ENCODE measurements at places on chromosomes 7 and 10. TPM values are rescaled to one million over a fixed set of nuclear protein-coding genes. Genes with fewer than 3 reads are reported as not detected.

DNA sequence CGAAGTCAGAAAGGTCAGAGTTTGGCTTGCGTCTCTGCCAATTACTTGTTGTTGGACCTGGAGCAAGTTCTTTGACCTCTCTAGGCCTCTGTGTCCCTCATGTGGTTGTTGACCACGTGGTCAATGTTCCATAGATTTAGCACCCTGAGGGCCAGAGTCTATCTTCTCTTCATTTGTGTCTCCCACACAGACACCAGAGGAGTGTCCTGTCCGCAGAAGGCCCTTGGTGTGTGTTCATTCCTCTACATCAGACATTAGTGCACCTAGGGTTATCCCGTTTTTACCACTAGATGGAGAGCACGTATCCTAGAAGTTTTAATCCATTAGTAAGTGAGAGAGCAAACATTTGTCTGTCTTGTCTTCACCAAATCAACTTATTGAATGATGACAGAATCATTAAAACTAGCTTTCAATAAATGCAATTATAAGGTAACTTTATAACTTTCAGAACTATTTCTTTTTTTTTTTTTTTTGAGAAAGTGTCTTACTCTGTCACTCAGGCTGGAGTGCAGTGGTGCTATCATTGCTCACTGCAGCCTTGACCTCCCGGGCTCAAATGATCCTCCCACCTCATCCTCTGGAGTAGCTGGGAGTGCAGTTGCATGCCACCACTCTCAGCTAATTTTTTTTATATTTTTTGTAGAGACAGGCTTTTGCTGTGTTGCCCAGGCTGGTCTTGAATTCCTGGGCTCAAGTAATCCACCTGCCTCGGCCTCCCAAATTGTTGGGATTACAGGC, 122.5 kb upstream of the ANKRD1 start:
- DNase-seq, result peak; percentile 35

DNA sequence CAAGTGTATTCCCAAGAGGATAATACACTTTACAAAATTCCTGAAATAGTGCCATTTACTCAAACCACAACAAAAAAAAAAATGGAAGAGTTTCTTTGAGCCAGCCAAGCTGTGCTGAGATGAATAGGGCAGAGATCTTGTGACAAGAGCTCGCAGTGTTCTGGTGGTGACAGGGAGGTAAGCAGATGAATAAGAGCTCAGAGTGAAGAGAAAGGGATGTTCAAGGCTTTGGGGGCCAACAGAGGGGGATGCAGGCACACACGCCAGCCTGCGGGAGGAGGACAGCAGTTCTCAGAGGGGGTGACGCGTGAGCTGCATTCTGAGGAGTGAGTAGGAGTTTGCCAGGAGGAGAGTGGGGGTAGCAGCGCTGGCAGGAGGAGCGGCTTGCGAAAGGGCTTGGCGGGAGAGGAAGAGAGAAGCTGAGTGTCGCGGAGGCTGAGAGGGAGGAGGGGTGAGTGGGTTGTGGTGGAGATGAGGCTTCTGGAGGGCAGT, 194.4 kb upstream of the IMMP2L start:
- no peak for DNase-seq

The IFIT1 gene
- total RNA-seq, result 0.87 TPM

The C10orf71 gene
- not detected for total RNA-seq

DNA sequence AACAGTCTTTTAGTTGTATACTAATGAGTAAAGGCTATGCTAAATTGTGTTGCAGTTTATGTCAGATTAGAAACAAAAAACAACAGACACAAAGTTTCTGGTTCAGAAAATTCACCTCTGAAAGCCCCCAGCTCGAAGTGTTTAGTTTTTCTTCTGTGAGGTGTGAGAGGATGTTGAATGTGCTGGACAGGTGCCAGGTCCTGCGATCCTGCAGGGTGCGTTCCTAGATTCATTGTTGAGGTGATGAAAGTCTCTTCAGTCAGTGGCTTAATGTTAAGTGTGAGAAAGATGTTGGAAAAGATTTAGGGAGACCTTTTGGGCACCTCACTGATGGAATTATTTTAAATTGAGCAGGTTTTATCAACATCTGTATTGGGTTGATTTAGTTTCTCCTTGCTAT, 287.3 kb downstream of the SDK1 start:
- no peak for DNase-seq

DNA sequence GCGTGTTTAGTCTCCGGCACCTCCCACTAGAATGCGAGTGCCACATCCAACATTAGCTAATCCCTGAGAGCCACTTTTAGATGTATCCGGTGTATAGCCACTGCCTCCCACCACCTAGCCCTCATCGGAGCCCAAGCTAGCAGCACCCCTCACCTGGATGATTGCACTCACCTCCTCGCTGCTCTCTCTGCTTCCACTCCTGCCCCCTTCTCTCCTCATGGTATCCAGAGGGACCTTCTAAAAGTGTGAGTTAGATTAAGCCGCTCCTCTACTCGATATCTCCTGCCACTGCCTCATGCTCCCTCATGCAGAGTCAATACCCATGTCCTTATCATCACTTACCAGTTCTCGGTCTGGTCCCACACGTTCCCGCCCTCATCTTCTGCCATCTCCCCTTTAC, 125.3 kb downstream of the RAB11FIP2 start:
- no peak for DNase-seq

GRCh38 chr7:131225619-131226513, 101.8 kb upstream of the MKLN1 start:
- DNase-seq, result no peak

DNA sequence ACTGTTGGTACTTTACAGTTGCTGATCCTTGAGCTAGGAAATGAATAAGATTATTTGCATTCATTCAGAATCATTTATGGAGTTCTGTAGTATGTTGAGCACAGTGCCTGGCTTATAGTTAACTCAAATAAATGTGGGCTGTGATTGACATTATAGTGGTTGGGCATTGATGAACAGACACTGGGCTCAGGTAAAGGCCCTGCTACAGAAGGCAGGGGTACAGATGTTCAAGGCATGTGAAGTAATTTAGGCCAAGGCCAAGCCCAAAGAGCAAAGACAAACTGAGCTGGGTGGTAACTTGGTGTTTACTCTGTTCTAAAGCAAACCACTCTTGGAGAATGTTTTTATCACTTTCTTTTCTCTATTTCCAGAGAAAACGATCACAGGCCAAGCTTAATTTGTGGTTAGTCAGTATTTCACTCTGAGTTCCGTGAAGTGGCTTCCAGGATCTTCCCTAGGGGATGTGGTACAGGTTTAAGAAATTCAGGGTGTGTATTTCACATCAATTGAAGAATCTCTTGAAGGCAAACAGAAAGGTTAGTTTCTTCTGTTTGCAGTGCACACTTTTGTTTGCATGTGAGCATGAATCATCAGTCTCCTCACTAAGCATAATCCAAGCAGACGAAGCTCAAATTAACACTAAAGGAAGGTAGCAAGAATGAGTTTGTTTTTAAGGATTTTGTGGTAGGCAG, 113.9 kb upstream of the PRR15 start:
- DNase-seq, result no peak

The TRPV5 gene
- total RNA-seq, result not detected

The PNLIPRP1 gene
- total RNA-seq, result not detected

The LGI1 gene
- total RNA-seq, result not detected

DNA sequence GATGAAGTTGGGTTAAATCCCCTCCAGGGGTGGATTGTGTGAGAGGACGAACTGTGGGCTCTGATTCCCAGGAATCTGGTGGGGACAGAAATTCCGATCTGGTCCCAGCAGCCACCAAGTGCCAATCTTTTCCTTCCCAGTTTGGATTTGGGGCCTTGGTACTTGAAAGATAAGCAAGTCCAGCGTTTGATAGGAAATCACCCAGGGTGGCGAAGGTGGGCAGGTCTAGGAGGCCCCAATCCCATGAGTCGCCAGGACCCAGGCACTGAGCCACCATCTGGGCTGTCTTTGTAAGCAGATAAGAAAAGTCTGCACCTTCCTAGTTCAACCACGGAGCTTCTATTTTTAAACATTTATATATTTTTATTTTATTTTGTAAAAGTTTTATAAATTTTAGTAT, 122.6 kb upstream of the LSM8 start:
- DNase-seq, result no peak

The ZC3HAV1 gene
- total RNA-seq, result 30.8 TPM

The LRRD1 gene
- under 0.01 TPM for total RNA-seq

- DNase-seq, result no peak
These were observed 1.7 kb upstream of the HOXA4 start for GRCh38 chr7:27132214-27132613.

- DNase-seq, result no peak
These were observed 30.4 kb downstream of the NRCAM start for GRCh38 chr7:108425714-108426275.

DNA sequence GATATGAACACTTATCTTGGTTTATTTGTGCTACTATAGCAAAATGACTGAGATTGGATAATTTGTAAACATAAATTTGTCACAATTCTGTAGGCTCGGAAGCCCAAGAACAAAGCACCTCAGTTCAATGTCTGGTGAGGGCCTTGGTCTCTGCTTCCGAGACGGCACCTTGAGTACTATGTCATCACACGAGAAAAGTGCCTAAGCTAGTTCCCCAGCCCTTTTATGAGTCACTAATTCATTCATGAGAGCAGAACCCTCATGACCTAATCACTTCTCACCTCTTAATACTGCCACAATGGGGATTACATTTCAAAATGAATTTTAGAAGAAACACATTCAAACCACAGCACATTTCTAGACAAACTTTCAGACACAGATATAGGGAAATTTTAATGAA, 52.0 kb upstream of the PRSS1 start:
- no peak for DNase-seq

DNA sequence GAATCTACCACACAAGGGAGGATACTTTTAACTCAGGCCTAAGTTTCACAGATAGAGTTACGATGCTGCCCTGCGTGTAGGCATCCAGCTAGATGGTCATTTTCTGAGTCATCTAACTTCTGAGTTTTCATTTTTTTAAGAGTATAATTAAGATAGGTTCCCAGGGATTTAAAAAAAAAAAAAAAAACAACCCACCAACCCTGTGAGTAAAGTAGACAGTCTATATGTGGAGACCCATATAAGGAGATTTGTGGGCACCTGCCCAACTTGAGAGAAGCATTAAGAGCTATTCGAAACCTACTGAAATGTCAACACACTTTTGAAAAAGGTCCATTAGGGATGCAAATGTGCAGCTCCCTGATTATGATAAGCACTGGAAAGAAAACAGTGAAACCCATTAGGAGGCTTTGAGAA, 257.3 kb downstream of the TRIL start:
- DNase-seq, result no peak

- no peak for DNase-seq
These were observed 975.2 kb downstream of the SORCS1 start for GRCh38 chr10:106189292-106189691.

The DPYSL4 gene
- 11.8 TPM for total RNA-seq

DNA sequence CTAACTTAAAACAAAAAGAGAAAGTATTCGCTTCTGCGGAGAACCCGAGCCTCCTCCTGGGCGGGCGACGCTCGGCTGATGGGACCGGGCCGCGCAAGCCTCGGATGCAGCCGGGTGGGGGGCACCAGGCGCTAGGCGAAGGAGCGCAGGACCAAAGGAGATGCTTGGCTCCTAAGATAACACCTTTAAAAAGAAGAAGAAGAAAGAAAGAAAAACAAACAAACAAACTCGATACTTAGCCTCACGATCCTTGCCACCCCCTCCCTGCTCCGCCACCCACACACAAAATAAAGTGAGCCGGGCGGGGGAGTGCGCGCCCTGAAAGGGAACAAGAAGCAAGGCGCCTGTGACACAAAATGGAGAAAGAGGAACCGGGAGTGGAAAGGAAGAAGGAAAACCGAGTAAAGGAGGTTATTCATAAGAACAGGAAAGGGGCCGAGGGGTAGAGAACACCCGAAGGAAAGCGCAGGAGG, 34.0 kb upstream of the EBLN1 start:
- peak; percentile 40 for DNase-seq

The HMX2 gene
- not detected for total RNA-seq

DNA sequence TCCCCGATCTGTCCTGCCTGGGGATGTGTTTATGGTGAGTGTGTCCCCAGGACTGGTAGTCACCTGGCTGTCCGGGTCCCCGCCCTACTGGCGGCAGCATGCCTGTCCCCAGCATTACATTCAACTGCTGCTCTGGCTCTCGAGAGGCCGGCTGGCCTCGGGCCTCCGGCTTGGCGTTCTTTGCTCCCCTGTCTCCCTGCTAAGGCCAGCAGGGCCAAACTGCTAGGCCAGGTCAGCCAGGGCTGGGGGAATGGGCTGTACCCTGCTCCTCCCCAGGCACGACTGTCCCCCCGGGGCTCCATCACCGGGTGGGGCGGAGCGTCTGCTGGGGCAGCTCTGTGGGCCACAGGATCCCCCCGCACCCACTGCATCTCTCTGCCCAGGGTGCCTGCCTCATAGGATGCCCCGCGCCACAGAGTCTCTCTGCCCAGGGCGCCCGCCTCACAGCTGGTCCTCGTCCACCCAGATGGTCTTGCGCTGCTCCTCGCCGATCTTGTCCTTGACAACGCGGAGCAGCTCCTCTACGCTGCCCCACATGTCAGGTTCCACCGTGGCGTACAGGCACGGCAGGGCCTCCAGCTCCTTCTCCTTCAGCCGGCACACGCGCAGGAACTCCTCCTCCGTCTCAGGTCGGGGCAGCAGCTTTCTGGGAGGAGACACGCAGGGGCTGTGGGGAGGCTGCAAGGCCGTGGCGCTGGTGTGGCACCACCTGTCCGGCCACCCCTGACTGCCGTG, 62.3 kb upstream of the GNA12 start:
- DNase-seq, result no peak

DNA sequence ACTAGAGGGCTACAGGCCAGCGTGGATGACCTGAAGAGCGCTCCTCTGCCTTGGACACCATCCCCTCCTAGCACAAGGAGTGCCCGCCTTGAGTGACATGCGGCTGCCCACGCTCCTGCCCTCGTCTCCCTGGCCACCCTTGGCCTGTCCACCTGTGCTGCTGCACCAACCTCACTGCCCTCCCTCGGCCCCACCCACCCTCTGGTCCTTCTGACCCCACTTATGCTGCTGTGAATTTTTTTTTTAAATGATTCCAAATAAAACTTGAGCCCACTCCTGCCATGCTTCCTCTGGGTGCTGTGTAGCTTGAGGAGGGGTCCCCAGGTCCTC, 4.5 kb downstream of the SNCG start:
- no peak for DNase-seq

The PRLHR gene
- not detected for total RNA-seq

- DNase-seq, result no peak
These were observed 947.1 kb upstream of the MBL2 start for GRCh38 chr10:53719658-53720057.

GRCh38 chr10:30491204-30491915, 57.4 kb downstream of the MAP3K8 start:
- DNase-seq, result no peak

- DNase-seq, result no peak
These were observed 817.6 kb downstream of the PCDH15 start for GRCh38 chr10:53983431-53983830.

The NPFFR1 gene
- not detected for total RNA-seq

DNA sequence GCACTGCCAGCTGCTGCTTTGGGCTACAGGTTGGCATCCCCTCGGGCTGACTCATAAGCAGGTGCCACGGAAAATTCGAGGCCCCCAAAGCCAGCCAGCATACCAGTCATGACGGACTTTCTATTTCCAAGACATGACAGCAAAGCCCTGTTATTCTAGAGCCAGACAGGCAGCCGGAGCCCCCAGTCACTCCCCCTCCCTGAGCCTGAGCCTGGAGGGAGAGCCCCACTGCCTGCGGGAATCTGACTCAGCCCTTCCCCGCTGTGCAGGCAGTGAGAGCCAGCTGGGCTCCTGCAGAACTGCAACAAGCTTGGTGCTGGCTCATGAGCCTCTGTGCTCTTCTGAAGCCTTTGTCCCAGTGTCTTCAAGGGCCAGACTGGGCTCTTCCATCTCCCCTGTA, 15.8 kb downstream of the BTBD16 start:
- no peak for DNase-seq

GRCh38 chr7:32470871-32471270, 19.3 kb downstream of the LSM5 start:
- DNase-seq, result no peak

The MCM10 gene
- total RNA-seq, result 2.4 TPM
